Left lung (tissue), 14 donors: ENCODE measurements at places on chromosomes 6 and 20. TPM values are rescaled to one million over a fixed set of nuclear protein-coding genes. Genes with fewer than 3 reads are reported as not detected.

KIZ gene
- polyA plus RNA-seq = 29.7 TPM

GRCh38 chr6:12869816-12870432 is 153.4 kb downstream of the PHACTR1 start:
- no peak for DNase-seq

DNA sequence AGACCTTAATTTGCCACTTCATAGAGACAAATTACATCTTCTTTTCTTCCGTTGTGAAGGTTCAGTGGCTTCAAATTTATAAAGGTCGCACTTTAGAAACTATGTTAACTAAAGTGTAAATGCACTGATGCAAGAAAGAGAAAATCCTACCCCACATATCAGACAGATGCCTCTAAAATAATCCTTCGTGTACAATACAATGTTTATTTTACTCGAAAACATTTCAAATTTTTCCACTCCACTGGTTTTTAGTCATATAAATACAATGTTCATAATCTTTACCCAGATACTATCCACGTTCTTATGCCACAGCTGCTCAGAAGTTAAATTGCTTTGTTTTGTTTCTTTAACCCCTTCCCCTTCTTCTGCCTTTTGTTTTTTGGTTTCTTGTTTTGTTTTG is 140.3 kb upstream of the LAMP5 start:
- DNase-seq = no peak

GRCh38 chr6:127496471-127496870 is 22.7 kb downstream of the MTCL3 start:
- DNase-seq = no peak
